Vagina (tissue), 2 donors: ENCODE measurements at places on chromosomes 1 and 21.

GRCh38 chr1:237145379-237146135 is 103.6 kb downstream of the RYR2 start:
- H3K4me3 ChIP-seq = no peak overlapping the region
- no peaks in the 10 kb centered on the region for H3K27me3 ChIP-seq
- H3K27ac ChIP-seq = peak overlapping the region; percentile 55
- H3K36me3 ChIP-seq = no peaks in the 10 kb centered on the region
- H3K4me1 ChIP-seq = peaks cover 20% of the 10 kb centered on the region
- DNase-seq = no peak

GRCh38 chr21:29209696-29210095 is 79.3 kb downstream of the MAP3K7CL start:
- no peak overlapping the region for H3K4me3 ChIP-seq
- H3K27ac ChIP-seq = no peak overlapping the region
- no peaks in the 10 kb centered on the region for H3K27me3 ChIP-seq

DNA sequence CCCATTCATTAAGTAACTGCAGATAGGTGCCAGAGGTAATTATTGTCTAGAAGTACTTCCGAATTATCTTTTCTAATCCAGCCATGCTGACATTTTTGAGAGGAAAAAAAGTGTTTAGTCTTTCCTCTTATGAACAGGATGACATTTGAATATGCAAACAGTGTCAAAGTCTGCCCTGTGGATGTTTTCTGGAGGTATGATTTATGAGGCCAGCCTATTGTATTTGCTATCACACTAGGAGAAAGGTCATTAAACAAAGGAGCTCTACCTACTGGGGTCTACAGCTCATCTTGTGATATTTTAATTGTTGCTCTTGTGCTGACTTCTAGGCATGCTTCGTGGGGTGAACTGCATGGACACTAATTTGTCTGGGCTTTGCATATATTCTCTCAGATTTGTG is 559.7 kb upstream of the CAMK1G start:
- H3K27me3 ChIP-seq = no peaks in the 10 kb centered on the region
- no peak overlapping the region for H3K4me3 ChIP-seq
- DNase-seq = no peak
- no peaks in the 10 kb centered on the region for H3K36me3 ChIP-seq
- no peak overlapping the region for H3K27ac ChIP-seq
- H3K4me1 ChIP-seq = no peaks in the 10 kb centered on the region

DNA sequence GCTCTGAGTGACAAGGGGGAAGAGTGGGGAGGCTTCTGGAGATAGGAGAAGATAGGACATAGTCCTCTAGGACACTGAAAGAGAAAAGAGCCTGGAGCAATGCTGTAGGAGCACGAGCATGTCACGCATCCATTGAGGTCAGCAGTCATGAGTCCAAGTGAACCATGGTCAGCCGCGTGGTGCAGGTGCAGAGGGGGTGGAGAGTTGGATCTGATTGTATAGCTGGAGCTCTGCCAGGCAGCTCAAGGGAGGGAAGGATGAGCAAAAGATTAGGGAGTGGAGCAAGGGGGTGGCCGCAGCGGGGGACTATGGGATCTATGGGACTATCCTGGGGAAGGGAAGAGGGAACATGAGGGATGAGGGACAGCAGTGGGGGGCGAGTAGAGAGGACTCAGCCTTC is 14.0 kb downstream of the PADI1 start:
- H3K36me3 ChIP-seq = no peaks in the 10 kb centered on the region
- H3K27ac ChIP-seq = no peak overlapping the region
- H3K4me1 ChIP-seq = no peaks in the 10 kb centered on the region
- no peaks in the 10 kb centered on the region for H3K27me3 ChIP-seq
- no peak for DNase-seq
- H3K4me3 ChIP-seq = no peak overlapping the region

GRCh38 chr1:75953461-75953860 is 21.3 kb upstream of the ASB17 start:
- DNase-seq = no peak
- H3K27ac ChIP-seq = no peak overlapping the region
- no peaks in the 10 kb centered on the region for H3K4me1 ChIP-seq
- H3K36me3 ChIP-seq = no peaks in the 10 kb centered on the region

- no peaks in the 10 kb centered on the region for H3K36me3 ChIP-seq
- peak; percentile 49 for DNase-seq
These were observed 282.5 kb upstream of the PLXNA2 start for GRCh38 chr1:208526613-208527125.

DNA sequence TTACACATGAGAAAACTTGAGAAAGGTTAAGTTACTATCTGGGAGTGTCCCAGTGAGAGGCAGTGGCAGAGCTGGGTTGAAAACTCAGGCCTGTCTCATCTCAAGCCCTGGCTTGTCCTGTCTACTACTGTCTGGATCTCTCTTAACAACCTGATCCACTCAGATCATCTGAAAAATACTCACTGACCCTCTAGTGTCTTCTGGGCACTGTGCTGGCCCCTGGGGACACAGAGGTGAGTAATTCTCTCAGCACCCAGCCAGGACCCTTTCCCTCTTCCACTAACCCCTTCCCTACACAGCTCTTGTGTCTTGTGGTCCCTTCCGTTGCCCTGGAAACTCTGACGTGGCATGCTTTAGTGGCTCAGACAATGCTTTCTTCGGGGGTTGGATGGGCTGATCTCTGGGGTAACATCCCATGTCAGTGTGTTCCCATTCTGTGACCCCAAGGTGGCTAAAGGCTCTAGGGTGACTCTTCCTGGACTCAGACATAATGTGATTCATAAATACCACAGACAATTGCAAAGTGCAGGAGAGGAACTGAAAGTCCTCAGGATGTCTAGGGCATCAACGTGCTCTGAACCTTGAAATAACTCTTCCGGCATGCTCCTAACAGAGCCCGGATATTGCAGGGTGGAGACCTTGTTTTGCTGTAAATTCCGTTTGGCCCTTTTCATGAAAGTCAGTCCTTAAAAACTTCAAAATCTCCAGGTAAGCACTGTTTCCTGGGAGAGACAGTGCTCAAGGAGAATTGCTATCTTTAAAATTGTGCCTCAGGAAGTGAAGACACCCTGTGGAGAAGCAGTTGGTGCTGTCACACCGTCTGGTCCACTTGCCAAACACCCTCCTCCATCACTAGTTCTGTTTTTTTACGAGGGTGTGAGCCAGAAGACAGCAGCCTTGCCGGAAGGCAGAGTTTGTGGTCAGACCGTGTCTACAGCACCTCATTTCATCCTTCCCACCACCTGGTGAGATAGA is 4.0 kb downstream of the SHISAL2A start:
- DNase-seq = peak; percentile 47
- H3K4me3 ChIP-seq = no peak overlapping the region
- peak overlapping the region; percentile 27 for H3K27ac ChIP-seq
- no peaks in the 10 kb centered on the region for H3K36me3 ChIP-seq
- peaks cover 4% of the 10 kb centered on the region for H3K27me3 ChIP-seq

DNA sequence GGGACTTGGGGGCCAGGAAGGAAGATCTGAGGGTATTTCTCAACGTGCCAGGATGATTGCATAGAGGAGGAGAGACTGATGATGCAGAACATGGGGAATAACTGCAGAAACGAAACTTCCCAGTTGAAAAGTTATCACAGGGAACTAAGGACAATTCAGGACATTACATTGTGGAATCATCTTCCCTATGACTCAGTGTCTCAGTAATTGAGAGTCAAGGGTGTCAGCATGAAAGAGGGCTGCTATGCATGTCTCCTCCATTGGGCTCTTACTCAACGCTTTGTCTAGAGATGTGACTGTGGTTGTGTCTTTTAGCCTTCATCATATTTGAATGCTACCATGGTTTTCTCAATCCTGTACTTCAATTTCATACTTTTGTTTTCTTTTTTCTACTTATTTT is 48.9 kb upstream of the PTGFR start:
- H3K27me3 ChIP-seq = no peaks in the 10 kb centered on the region
- no peak overlapping the region for H3K27ac ChIP-seq
- no peak for DNase-seq
- H3K4me3 ChIP-seq = no peak overlapping the region

DNA sequence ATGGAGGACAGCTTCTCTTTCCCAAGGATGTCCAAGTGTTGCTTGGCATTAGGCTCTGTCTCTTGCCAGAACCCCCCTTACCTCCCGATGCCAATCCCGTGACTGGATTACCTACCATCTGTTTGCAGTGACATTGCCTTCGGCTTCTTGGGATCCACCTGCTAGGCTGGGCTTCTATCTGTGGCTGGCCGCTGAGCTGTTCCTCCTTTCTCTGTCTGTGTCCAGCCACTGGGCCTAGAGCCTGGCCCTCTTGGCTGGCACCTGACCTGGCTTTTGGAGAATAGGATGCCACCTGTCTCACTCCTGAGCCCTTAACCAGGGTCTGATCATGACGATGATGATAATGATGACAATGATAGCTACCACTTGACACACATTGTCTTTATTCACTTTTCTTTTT is 41.6 kb upstream of the STUM start:
- no peak overlapping the region for H3K27ac ChIP-seq
- H3K27me3 ChIP-seq = no peaks in the 10 kb centered on the region
- no peak overlapping the region for H3K4me3 ChIP-seq

- H3K36me3 ChIP-seq = no peaks in the 10 kb centered on the region
- no peak overlapping the region for H3K27ac ChIP-seq
- no peak overlapping the region for H3K4me3 ChIP-seq
- DNase-seq = no peak
These were observed 220.5 kb downstream of the COL24A1 start for GRCh38 chr1:85936057-85936456.

DNA sequence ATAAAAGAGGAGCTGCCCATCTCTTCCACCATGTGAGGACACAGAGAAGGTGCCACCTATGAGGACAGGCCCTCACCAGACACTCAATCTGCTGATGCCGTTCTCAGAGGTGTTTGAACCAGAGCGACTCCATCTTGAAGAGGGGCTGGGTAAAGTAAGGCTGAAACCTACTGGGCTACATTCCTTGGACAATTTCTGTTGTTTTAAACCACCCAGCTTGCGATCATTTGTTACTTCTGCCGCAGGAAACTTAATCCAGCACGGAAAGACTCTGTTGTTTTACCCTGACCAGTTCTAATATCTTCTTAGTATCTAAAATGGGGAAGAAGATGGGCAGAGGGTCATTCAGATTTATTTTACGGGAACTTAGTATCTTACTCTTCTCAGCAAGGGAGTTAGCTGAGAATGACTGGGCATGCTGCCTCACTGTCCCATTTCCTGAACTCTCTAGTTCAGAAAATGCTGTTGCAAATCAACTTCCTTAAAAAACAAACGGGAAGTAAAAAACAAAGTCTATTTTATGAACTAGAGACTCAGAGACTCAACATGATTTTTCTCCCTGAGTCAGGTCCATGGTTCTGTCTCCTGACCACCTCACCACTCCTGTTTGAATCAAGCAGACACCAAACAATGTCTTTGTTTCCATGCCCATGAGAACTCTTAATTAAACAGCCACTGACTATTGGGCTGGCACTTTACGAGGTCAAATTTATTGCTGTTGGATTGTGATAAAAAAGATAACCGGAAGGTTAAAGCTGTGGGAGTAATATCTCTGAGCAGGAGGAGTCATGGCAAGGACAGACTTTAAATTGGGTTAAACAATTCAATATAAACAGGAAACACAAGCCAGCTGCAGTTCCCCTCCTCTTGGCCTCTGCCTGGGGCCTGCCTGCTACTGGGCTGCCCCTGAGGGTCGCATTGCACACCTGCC is 23.8 kb upstream of the IFNAR1 start:
- H3K36me3 ChIP-seq = peaks cover 7% of the 10 kb centered on the region
- no peak overlapping the region for H3K4me3 ChIP-seq
- H3K27ac ChIP-seq = peak overlapping the region; percentile 50
- H3K4me1 ChIP-seq = peaks cover 16% of the 10 kb centered on the region
